Foreskin keratinocyte (primary cell): ENCODE measurements at places on chromosomes 6 and 20. TPM values are rescaled to one million over a fixed set of nuclear protein-coding genes. Genes with fewer than 3 reads are reported as not detected.

The PRDM13 gene
- polyA plus RNA-seq: not detected in 2 replicates

The TRIM10 gene
- not detected in 2 replicates for polyA plus RNA-seq

The SALL4 gene
- 0.10 and 0.29 TPM in 2 replicates for polyA plus RNA-seq

The LY6G6C gene
- 0.28 and 0.44 TPM in 2 replicates for polyA plus RNA-seq

The TASP1 gene
- polyA plus RNA-seq: 6.8 and 7.4 TPM in 2 replicates

The EEF1A2 gene
- 0.08 and 0.09 TPM in 2 replicates for polyA plus RNA-seq

The FAM83B gene
- polyA plus RNA-seq: 1.1 and 1.9 TPM in 2 replicates

The HTR1E gene
- polyA plus RNA-seq: not detected in 2 replicates

The TCFL5 gene
- polyA plus RNA-seq: 7.5 and 10.1 TPM in 2 replicates

The C2 gene
- 0.07 and 0.09 TPM in 2 replicates for polyA plus RNA-seq

The EFCAB8 gene
- 0.01 TPM in 1 of 2 replicates, not detected in the other for polyA plus RNA-seq

The CTAGE9 gene
- polyA plus RNA-seq: not detected in 2 replicates

The ALDH5A1 gene
- polyA plus RNA-seq: 0.20 and 0.25 TPM in 2 replicates

The CDS2 gene
- 14.0 and 15.9 TPM in 2 replicates for polyA plus RNA-seq

The SLC22A3 gene
- polyA plus RNA-seq: 0.91 and 0.99 TPM in 2 replicates
